ENCODE measurements at places on chromosomes 16 and 17. TPM values are rescaled to one million over a fixed set of nuclear protein-coding genes. Genes with fewer than 3 reads are reported as not detected.
A peak's percentile ranks its signal among the peaks of the same experiment; 100 is the strongest.

- DNase-seq, result no peak
Measured at GRCh38 chr17:36152639-36153120, 23.8 kb downstream of the TBC1D3B start.

GRCh38 chr17:31549525-31550388, 158.3 kb downstream of the RAB11FIP4 start:
- DNase-seq, result peak; percentile 92

DNA sequence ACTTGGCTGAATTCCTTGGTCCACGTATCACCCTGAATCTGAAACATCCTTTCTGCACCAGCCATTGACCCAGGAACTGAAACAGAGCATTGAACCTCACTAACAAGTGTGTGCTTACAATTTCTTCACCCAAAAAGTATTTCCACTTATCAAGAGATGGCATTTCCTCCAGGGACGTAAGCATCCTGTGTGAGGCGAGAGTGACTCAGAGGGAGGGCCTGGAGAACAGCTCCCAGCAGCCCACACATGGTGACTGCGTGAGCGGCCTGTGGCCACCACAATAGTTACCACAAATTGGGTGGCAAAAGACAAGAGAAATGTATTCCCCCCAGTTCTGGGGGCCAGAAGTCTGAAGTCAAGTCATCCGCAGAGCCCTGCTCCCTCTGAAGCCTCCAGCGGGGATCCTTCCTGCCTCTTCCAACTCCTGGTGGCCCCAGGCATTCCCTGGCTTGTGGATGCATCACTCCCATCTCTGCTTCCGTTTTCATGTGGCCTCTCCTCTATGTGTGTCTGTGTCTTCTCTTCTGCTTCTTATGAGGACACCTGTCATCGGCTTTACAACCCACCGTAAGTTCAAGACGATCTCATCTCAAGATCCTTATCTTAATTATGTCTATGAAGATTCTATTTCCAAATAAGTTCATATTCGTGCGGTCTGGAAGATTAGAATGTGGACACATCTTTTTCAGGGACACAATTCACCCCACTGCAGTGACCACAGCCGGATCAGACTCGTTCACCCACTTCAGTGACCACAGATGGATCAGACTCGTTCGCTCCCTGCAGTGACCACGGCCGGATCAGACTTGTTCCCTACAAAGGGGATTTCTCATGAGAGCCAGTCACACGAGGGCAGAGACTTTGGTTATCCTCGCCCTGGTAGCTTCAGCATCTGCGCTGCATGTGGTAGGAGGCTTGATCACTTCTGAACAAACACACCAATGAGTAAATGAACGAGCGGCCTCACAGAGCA, 122.6 kb upstream of the FOXF1 start:
- DNase-seq, result no peak

The AP1G1 gene
- 59.3 TPM for total RNA-seq

DNA sequence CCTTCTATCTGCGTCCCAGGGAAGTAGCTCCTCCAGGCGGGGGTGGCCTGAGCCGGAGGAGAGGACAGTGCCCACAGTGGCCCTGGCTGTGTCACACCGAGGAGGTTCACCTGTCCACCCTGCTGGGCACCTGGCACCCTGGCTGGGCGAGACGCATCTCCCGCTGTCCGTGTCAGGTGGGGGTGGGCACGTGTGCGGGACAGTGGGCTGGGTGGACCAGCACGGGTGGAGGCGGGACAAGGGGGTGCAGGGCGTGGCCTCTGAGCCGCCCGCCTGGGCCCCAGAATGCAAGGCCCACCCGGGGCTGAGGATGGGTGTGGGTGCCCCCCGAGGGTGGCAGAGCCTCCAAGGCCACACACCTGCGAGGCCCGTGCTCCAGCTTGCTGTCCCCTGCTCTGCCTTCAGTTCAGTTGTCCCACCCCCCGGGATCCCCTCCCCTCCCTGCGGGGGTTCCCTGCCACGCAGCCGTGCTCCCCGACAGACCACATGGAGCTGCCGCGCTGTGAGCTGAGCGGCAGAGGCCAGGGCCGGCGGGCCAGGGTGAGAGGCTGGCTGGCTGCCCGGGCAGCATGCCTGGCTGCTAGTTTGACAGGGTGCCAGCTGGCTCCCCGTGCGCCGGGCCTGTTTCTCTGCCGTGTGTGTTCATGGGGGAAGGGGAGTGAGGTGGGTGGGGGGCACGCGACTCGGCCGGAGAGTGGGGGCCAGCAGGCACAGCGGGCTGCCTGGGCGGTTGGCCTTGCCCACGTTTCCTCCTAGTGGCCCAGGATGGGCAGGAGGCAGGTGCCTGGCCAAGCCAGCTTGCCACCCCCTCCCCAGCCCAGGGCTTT, 33.9 kb downstream of the BAHCC1 start:
- no peak for DNase-seq

- DNase-seq, result no peak
Measured at GRCh38 chr17:17018612-17019429, 23.4 kb upstream of the MPRIP start.

The PLD6 gene
- total RNA-seq, result 0.22 TPM

- no peak for DNase-seq
Measured at GRCh38 chr16:68664297-68664696, 19.2 kb downstream of the CDH3 start.

GRCh38 chr17:71845337-71845736, 275.5 kb upstream of the SOX9 start:
- no peak for DNase-seq

Measured in neural progenitor cell (in vitro differentiated cells).